Activated CD8-positive, alpha-beta memory T cell treated with anti-CD3 and anti-CD28 coated beads, Interleukin-2, amount 50 U/mL, for 4 hours (primary cell): ENCODE measurements at places on chromosomes 2 and 18.

- DNase-seq, result no peak
Measured at GRCh38 chr2:106106622-106107508, 87.2 kb downstream of the UXS1 start.

- DNase-seq, result no peak
Measured at GRCh38 chr18:76359909-76360308, 135.1 kb downstream of the ZNF516 start.

GRCh38 chr2:96923201-96923600, 53.3 kb upstream of the SEMA4C start:
- DNase-seq, result no peak

DNA sequence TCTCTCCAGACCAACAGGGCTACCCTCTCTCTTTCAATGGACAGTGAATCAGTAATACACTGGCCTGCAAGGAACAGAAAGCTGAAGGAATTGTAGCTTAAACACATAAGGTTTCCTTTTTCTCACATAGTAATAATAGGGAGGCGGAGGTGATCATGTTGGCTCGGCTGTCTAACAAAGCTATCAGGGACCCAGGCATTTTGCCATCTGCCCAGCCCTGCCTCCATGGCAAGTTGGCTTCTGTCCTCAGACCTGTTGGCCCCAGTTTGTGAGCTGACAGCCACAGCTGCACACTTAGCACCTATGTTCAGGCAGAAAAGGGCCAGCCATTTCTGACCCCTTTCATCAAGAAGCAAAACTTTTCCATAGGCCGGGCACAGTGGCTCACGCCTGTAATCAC, 2.0 kb upstream of the CHRNG start:
- DNase-seq, result no peak

DNA sequence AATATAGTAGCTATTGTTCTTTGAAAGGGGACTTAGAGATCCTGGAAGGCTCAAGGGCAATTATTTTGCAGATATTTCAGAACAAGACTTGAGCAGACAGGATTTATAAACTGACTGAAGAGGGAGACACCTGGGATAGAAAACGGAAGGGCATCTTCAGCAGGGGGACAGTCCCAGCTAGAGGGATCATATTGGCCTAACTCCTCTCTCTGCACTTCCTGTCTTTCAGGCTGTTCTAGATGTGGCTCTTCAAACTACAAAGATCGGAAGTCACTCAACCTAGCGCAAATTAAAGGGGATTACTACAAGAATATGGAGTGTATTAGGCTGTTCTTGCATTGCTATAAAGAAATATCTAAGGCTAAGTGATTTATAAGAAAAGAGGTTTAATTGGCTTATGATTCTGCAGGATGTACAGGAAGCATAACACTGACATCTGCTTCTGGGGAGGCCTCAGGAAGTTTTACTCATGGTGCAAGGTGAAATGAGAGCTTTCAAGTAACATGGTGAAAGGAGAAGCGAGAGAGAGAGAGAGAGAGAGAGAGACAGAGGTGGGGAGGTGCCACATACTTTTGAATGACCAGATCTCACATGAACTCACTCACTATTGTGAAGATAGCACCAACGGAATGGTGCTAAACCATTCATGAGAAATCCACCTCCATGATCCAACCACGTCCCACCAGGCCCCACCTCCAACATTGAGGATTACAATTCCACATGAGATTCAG, 5.3 kb upstream of the CTIF start:
- DNase-seq, result no peak

DNA sequence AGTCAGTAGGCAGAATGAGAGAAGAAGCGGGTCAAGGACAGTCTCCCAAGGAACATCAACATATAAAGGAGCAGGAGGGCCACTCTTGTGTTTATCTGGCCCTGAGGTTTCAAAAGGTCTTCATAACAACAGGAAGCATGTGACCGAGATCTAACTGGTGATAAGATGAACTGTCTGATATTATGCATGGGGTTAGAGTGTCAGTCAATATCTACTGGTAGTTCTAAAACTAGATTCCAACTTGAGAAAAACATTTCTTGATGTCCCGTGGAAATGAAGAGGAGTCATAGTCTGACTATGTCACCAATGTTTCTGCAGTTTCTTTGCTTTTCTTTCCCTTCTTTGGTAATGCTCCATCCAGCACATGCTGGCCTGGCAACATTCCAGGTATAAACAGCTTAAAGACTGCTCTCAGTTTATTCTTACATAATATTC, 77.5 kb upstream of the ITPRID2 start:
- no peak for DNase-seq

- DNase-seq, result no peak
Measured at GRCh38 chr2:1988594-1988993, 244.3 kb upstream of the PXDN start.

DNA sequence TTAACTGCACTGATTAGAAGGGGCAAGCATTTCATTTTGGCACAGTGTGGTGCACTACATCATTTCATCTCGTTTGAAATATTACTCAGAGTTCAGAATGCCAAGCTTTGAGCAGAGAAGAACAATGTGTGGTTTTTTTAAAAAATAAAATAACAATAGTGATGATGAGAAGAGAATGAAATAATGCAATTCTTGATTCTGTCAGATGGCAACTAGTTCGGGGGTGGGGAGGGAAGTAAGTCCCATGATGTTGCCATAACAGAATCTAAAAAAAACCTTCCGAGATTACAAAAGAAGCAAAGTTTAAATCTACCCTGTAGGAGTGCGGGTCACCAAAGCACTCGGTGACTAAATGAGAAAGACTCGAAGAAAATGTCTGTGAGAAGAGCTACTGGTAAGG, 490.4 kb downstream of the NR4A2 start:
- no peak for DNase-seq

DNA sequence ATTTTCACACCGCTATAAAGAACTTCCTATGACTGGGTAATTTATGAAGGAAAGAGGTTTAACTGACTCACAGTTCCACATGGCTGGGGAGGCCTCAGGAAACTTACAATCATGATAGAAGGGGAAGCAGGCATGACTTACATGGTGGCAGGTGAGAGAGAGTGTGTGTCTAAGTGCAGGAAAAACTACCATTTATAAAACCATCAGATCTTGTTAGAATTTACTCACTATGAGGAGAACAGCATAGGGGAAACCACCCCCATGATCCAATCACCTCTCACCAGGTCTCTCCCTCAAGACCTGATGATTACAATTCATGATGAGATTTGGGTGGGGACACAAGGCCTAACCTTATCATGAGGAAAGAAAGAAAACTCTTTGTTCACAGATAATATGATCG, 174.6 kb downstream of the SRBD1 start:
- no peak for DNase-seq

- no peak for DNase-seq
Measured at GRCh38 chr2:21422050-21422449, 298.3 kb downstream of the TDRD15 start.

DNA sequence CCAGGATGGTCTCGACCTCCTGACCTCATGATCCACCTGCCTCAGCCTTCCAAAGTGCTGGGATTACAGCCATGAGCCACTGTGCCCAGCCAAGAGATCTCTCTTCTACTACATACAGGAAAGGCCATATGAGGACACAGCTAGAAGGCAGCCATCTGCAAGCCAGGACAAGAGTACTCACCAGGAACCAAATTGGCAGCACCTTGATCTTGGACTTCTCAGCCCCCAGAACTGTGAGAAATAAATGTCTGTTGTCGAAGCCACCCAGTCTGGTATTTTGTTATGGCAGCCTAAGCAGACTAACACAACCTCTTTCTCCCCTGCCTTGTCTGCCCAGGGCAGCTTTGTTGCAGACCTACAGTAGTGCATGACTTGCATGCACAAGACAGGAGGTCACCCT, 211.3 kb upstream of the HAAO start:
- no peak for DNase-seq

DNA sequence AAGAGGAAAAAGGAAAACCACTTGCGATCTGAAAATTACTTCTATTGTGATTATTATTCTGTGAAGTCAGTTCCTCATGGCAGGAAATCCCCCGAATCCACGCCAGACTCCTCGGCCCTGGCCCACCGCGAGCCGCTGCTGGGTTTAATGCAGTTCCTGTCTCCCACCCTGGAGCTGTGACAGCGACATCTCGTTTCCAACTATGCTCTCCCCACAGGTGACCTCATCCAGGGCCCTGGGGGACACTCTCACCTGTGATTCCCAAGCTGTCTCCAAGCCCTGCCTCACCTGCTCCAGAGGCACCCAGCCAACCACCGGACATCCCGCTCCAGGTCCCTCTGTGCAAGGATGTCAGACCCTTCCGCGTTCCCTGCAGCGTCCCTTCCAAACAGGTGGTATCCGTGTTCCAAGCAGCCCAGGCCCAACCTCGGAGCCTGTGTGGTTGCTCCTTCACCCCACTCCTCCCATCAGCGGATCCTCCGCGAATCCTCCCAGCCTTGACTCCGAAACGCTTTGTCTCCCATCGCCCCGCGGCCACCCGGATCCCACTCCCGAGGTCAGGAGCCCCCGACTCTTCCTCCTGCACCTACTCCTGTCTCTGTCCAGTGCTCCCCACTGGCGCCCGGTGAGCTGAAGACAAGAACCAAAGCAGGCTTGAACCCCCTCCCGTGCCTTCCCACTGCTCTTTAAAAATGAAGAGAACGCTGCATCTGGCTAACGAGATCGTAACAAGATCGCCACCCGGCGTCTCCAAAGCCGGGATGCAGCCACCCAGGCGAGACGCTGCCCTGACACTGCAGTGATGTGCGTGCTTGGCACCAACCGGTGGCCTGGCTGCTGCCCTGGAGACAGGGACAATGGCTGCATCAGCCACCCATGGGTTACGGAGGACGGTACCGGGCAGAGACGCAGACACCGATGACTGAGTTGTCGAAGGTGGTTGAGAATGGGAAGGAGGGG, 96.5 kb downstream of the NDUFA10 start:
- DNase-seq, result peak; percentile 14

GRCh38 chr2:101991721-101992145, at the start of gene IL1R2:
Gene IL1R2 (plus strand): TSS chr2:101991960. CDS start chr2:102008576, 16,616 bp downstream.
- no peak for DNase-seq

DNA sequence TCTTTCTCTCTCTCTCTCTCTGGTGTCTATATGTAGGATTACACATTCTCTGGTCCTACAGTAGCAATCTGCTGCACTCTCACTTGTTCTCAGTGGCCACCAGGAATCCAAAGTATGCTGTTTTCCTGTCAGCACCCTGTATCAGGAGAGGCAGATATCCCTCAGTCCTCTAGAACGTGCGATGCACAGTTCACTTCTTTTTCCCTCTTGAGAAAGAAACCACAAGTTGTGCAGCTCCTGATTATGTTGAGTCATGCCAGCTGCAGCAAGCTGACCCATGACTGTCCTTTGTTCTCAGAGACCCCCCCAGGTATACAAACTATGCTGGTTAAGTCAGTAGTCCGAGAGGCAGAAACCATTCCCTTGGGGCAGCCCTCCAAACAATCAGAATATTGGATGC, 54.6 kb downstream of the LANCL1 start:
- no peak for DNase-seq

DNA sequence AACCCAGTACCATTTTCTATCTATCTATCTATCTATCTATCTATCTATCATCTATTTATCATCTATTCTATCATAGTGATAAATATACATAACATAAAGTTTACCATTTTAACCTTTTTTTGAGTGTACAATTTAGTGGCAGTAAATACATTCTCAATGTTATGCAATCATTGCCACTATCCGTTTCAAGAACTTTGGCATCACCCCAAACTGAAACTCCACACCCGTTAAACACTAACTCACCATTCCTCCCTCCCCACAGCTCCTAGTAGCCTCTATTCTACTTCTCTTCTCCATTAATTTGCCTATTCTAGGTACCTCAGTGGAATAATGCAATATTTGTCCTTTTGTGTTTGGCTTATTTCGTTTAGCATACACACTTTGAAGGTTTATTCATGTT, 82.5 kb upstream of the KCNE4 start:
- no peak for DNase-seq

- no peak for DNase-seq
Measured at GRCh38 chr2:32474381-32474780, 117.6 kb downstream of the BIRC6 start.

- no peak for DNase-seq
Measured at GRCh38 chr2:37501113-37501512, 156.7 kb downstream of the QPCT start.

- peak; percentile 51 for DNase-seq
Measured at GRCh38 chr2:31523871-31524492, 56.8 kb downstream of the SRD5A2 start.

DNA sequence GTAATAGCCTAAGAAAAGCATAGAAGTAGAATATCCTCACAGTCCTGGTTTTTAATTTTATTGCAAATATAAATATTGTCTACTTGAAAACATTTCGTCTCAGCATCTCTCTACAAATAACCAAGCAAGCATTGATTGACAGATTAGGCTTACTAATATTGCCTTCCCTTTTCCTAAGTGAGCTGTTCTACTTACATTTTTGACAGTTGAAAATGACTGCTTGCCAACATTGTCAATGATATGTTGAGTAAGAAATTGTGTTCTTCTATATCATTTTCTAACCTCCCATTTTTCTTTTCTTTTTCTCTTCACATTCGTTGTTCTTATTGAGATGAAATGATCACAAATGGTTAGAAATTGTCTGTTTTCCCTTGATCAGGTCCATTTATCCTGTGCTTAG, 47.0 kb upstream of the STK39 start:
- no peak for DNase-seq

DNA sequence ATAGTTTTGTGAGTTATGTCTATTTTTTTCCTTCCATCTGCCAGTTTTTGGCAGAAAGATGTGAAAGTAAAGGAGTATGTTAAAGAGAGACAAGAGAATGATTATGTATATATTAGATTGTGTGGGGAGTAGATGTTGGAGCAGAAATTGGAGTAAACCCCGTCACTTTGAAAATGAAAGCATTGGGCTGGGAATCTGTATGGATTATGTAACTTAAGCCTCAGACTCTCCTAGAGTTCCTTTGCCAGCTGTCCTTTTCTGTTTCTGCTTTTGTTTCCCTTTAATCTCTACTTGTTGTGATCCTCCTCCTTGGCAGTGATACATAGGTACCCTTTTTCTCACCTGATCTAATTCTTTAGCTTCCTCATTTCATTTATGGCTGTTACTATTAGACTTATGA, 19.2 kb downstream of the CCDC138 start:
- no peak for DNase-seq

GRCh38 chr2:20585359-20585709, 65.6 kb downstream of the HS1BP3 start:
- DNase-seq, result no peak

DNA sequence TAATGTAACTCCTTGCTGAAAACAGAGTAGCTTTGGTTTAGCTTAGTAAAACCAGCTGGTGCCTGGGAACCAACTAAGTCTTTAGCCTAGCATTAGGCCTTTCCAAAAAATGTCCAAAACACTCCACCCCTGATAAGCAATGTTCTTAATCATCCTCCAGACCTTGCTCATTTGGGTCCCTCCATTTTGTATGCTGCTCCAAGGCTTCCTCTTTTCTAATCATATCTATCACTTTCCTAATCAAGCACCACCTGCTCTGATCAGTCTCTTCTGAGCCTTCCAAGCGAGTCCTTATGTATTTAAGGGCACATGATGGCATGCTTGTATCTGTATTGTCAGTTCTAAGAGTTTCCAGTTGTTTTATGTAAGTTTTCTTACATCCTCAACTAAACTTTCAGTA, 23.6 kb downstream of the THADA start:
- no peak for DNase-seq

- DNase-seq, result no peak
Measured at GRCh38 chr2:46825939-46826568, 89.6 kb downstream of the MCFD2 start.
